DMS53 (cell line): ENCODE measurements at places on chromosomes 6 and 20.

- peak; percentile 24 for DNase-seq
Measured at GRCh38 chr6:135481783-135482369, 15.7 kb downstream of the AHI1 start.

- DNase-seq = peak; percentile 35
Measured at GRCh38 chr20:32894026-32894483, 35.3 kb downstream of the EFCAB8 start.

- no peak for DNase-seq
Measured at GRCh38 chr6:104324301-104324700, 535.4 kb downstream of the HACE1 start.

DNA sequence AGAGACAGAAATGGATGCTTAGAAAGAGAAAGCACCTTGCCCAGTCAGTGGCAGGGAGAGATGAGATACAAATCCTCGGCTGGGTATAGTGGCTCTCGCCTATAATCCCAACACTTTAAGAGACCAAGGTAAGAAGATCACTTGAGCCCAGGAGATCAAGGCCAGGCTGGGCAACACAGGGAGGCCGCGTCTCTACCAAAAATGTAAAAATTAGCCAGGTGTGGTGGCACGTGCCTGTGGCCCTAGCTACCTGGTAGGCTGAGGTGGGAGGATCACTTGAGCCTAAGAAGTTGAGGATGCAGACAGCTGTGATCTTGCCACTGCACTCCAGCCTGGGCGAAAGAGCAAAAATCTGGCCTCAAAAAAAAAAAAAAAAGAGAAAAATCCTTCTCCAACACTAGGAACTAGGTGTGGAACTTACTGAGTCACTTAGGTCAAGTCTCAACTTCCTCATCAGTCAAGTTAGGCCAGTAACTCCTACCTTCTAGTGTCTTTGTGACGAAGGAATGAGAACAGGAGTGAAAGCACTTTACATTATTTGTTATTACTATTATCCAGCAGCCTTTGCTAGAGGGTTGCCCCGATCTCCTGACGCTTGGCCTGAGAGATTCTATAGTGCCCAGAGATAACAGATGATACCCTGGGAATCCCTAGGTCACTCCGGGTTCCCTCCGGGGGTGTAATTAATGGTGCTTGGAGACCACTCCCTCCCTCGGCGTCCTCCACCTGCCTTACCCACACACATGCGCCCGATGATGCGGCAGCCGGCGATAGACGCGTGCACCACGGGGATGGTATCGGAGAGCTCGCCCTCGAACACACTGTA is 918 bp downstream of the EIF6 start:
- DNase-seq = peak; percentile 56

- DNase-seq = no peak
Measured at GRCh38 chr6:42829561-42830092, 47.8 kb downstream of the BICRAL start.

GRCh38 chr6:63799313-63799712 is 163.7 kb downstream of the PHF3 start:
- DNase-seq = no peak

DNA sequence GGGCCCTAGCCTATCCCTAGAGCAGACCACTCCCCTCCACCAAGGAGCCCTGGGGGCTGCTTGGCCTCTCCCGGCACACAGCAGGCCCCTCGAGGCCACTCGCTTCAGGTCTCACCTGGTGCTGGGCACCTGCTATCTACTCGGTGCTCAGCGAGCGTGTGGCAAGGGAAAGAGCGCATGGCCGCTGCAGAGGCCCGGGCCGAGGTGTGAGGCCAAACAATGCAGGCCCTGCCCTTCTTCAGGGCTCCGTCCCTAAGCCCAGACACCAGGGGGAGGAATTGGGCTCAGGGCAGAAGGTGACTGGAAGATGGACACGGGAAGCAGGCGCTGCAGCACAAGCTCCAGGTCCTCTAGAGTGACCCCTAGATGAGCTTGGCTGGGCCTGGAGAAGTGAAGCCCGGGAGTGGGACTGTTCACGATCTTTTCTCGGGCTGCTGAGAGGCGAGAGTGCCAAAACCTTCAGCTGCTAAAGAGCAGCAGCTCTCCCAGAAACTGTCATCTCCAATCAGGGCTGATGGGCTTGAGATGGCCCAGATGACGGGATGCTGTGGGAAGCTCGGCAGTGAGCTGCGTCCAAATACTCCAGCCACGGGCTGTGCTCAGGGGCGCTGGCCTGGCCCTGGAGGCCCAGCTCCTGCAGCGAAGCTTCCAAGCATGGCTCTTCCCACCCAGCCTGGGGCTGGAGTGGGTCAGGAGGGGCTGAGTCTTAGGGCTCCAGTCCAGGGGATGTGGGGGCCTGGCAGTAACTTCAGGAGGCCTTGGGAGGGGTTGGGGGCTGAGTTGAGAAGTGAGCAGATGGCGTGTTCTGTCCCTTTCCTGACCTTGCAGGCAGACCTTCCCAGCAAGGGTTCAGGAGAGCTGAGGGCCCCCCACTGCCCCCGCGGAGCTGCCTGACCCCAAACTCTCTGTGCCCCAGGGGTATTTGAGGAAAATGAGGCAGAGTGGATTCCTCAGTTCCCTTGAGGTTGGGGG is 43.7 kb downstream of the APCDD1L start:
- DNase-seq = no peak

GRCh38 chr20:20690676-20691476 is 21.6 kb downstream of the RALGAPA2 start:
- DNase-seq = no peak

GRCh38 chr6:109767961-109768360 is 76.9 kb downstream of the FIG4 start:
- no peak for DNase-seq

DNA sequence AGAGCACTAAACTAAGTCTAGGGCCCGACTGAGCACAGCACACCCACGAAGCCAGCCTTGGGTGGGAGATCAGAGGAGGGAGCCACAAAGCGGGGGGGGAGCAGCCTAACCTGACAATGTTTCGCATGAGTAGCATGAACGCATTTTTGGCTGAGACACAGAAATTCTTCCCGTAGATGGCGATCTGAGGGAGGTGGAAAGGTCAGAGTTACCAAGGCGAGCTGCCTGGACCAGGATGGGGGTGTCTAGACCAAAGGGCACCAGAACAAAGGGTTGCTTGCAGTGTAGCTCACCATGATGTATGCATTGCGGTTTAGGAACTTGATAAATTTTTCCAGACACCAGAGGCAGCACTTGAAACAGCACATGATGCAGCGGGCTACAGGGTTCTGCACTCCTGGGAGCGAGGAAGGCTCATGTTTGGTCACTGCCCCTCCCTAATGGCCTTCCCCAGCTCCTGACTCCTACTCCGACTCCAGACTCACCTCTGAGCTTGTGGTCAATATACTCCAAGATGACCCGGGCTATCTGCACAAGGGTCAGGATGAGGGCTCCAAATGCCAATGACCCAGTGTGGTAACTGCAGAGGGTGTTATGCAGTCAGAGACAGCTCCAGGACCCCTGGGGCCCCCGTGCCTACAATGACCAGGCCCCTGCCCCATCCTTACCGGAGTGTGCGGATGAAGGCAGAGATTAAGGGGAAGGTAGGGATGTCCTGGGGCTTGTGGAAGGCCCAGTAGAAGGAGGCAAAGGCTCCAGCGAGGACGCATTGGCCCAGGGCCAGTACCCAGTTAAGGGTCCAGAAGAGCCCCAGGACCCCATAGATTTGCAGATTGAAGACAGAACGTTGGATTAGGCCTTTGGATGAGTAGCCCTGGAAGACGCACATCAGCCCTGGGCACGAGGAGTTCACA is 2.8 kb upstream of the NEU1 start:
- no peak for DNase-seq

- DNase-seq = peak; percentile 62
Measured at GRCh38 chr6:3232017-3232945, 4.8 kb upstream of the TUBB2B start.

GRCh38 chr6:38370653-38371601 is 268.8 kb downstream of the BTBD9 start:
- no peak for DNase-seq

DNA sequence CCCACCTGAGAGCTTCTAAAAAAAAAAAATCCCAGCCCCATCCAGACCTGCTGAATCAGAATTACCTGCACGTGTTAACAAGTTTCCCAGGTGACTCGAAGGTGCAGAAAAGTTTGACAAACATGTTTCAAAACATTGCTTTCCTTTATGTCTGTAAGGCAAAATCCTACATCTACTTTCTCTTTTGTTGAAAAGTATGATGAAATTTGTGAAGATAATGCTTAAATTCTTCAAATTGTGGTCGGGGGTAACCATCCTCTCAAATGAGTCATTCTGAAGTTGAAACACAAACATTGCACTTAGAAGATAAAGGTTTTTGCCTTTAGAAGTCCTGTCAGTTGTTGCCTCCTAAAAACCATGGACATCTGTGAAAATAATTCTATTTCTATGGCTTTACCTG is 429.7 kb downstream of the EPHA7 start:
- DNase-seq = no peak

DNA sequence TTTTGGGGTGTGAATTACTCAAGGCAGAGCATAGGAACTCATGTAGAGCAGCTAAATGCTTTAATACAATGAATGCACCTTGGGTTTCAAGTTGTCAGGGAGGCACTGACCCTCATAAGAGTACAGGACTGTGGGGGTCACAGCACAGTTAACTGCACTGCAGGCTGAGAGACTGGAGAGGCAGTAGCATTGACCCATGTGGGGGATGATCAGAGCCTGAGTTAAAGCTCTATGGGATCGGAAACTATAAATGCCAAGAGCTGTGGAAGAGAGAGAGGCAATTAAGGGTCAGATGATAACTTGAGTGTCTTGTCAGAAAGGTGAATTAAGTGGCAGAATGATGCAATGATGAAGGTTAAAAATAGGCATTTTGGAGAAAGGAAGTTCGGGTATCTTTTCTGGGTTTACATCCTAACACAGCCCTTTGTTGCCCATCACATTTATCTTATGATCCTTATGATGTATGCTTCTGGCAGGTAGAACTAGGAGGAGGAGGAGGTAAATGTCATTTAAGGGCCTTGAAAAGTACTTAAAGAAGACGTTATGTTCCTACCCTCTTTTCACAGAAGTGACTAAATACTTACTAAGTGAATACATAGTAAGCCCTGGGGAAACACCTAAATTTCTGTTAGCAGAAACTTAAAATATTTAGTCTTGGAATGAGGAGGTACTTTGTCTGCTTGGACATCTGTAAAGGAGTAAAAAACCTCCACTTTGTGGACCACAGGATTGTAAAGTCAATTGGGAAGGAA is 24.2 kb downstream of the LRRC1 start:
- DNase-seq = no peak

- peak; percentile 48 for DNase-seq
Measured at GRCh38 chr6:143337201-143337949, 113.1 kb downstream of the ADAT2 start.

DNA sequence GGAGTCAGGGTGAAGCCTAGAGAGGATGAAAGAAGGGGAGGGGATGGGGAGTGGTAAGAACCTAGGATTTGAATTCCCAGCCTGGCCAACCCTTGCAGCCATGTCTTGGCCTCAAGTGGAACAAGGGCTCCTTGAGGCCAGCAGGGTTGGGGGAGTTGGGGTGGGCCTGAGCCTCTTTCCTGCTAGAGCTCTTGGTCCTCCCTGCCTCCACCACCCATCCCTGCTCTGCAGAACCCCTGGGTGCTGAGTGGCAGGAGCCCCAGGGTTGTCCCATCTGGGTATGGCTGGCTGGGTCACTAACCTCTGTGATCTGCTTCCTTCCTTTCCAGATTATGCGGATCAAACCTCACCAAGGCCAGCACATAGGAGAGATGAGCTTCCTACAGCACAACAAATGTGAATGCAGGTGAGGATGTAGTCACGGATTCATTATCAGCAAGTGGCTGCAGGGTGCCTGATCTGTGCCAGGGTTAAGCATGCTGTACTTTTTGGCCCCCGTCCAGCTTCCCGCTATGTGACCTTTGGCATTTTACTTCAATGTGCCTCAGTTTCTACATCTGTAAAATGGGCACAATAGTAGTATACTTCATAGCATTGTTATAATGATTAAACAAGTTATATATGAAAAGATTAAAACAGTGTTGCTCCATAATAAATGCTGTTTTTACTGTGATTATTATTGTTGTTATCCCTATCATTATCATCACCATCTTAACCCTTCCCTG is 8.3 kb downstream of the VEGFA start:
- no peak for DNase-seq

DNA sequence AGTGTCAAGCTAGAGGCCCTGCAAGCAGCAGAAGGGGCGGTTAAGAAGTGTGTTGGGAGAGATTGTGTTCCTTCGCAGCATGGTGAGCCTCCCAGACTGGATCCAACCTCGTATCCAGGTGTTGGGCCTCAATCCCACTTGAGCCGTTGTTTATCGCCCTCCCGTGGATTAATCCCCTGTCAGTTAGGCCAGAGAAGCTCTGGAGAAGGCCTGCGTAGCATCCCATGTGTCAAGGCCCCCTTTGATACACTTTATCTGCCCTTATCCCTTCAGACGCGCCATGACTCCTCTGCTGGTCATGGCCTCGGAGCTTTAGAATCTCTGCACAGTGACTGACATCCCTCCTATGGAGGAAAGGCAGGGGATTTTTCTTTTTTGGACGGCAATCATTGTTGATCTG is 181.0 kb downstream of the ZFP64 start:
- DNase-seq = no peak

- no peak for DNase-seq
Measured at GRCh38 chr6:85432554-85432953, 17.3 kb upstream of the NT5E start.

DNA sequence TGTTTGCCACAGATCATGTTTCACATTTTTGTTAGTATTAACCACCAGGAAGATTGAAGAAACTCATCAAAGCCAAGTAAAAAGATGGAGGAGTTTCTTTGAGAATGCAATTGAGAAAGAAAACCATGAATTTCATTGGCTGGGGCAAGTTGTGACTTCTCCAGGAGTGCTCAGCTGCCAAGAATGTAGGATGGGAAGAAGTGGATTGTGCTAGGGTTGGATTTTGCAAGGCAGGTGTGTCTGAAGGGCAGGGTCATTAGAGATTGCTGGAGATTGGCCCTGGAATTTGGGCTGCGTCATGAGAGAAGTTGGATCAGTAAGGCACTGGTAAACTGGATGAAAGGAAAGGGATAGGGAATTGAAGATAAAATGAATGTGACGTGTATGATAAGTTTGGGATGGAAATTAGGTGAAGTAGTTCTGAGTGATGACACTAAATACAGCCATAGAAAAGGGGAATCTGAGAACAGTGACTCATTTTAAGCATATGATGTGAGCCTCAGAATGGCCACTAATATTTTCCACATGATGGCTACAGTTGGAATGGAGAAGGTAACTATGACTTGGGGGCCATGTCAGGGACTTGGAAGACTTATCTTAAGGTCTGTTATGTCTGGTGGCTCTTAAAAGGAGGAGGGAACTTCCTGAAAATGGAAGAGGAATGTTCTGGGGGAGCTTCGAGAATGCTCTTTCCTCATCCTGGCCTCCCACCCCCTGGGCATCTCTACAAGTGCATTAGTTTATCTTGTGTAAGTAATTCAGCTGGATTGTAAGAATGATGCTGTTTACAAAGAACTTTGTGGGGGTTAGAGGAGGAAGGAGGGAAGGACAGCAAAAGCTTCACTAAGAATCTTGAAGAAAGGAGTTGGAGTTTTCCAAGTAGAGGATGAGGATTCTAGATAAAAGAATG is 27.8 kb upstream of the ERVFRD-1 start:
- no peak for DNase-seq

- peak; percentile 82 for DNase-seq
Measured at GRCh38 chr6:6546318-6547109, 42.0 kb upstream of the LY86 start.
